ENCODE measurements at places on chromosomes 3 and 15.

DNA sequence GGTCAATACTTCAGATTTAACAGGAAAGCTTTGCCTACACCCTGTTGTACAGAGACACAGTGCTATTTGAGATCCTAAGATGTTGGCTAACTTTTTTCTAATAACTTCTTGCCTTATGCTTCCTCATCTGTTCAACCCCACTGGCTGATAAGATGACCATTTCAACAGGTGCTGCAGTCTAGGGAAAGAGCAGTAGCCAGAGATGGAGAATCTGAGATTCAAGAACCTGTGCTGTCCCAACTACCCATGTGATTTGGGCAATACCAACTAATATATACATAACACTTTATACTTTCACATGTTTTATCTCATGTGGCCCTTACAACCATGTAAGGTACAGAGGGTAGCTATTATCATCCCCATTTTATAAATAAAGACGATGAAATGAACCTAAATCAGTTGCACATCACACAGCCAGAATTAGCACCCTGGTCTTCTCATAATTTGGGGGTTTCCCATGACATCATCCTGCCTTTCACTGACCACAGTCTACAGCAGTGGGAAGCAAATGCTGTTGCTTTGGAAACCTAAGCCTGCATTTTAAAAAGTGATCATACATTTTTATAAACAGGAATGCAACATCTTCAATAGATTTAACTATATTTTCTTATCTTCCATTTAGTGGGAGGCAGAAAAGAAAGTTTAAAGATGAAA is 9.7 kb downstream of the TTC23 start:
- no peak for DNase-seq

DNA sequence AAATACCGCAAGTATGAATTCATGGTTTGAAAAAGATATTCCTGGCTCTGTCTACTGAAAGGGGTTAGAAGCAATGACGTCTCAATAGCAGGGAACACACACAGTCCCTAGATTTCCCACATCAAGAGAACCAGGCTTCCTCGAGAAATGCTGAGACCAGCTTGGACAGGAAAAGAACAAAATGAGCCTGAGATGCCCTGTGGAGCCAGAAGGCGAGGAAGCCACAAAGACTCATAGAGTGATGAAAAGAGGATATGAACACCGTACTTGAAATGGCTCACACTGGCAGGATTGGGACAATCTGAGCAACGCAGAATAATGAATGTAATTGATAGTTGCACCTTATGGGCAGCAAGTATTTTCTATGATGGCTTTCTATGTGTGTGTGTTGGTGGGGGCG is 302.4 kb upstream of the ATP10A start:
- no peak for DNase-seq

DNA sequence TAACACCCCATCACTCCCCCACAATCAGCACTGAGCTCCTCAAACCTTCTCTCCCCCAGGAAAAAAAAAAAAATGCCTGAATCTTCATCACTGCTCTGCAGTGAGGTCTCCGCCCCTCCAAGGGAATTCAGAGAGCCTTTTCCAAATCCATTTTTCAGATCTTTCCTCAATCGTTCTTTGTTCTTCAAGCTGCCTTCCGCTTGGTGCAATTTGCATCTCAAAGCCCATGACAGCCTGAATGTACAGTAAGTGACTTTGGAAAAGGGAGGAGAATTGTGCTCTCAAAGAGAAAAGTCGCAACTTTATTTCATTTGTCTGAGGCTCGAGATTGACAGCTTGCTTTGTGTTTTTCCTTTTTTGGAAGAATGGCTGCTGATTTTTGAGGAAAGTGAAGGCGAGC is 75.0 kb downstream of the CORO2B start:
- DNase-seq = no peak

GRCh38 chr3:27322634-27323033 is 46.5 kb downstream of the NEK10 start:
- DNase-seq = no peak

- DNase-seq = peak; percentile 25
These were observed 1.4 kb upstream of the SACM1L start for GRCh38 chr3:45687828-45688193.

DNA sequence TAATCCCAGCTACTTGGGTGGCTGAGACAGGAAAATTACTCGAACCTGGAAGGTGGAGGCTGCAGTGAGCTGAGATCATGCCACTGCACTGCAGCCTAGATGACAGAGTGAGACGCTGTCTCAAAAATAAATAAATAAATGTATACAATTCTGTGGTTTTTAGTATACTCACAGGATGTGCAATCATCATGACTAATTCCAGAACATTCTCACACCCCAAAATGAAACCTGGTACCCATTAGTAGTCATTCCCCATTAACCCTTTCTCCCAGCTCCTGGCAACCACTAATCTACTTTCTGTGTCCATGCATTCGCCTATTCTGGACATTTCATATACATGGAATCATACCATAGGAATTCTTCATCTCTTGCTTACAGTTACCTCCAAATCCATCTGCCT is 44.5 kb downstream of the LRRFIP2 start:
- no peak for DNase-seq

GRCh38 chr15:66827698-66828055 is 125.6 kb downstream of the SMAD6 start:
- DNase-seq = no peak

GRCh38 chr3:72344647-72345046 is 503.6 kb downstream of the SHQ1 start:
- no peak for DNase-seq

- no peak for DNase-seq
These were observed 51.5 kb upstream of the NMNAT3 start for GRCh38 chr3:139729300-139729699.

DNA sequence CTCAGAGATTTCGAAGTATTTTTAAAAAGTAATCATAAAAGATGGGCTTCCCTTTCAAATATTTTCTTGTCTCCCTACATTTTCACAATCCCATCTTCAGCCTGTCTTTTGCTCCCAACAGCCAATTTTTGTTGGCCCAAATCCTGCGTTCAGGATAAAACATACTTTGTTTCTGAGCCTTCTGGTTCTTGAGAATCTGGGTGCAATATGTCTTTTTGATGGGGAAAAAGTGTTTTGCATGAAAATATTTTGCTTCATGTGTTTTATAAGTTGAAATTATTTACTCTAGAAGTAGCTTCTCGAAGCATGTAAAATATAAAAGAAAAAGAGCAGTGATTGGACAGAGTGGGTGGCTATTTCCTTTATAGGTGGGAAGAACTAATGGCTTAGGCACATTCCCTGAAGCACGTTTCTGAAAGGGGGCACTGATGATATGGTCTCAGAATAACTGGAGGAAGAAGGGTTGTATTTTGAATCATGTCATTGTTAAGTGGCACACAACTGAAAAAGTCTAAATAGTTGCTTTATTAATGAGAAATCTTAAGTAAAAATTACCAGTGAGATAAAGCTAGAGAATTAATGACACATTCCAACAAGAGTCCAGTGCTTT is 3.9 kb downstream of the UNC13C start:
- no peak for DNase-seq

GRCh38 chr15:22951381-22952280 is 28.5 kb downstream of the CYFIP1 start:
- DNase-seq = no peak

- no peak for DNase-seq
These were observed 269.8 kb downstream of the MBNL1 start for GRCh38 chr3:152538518-152538917.

GRCh38 chr3:105700575-105700974 is 168.2 kb downstream of the CBLB start:
- DNase-seq = no peak

DNA sequence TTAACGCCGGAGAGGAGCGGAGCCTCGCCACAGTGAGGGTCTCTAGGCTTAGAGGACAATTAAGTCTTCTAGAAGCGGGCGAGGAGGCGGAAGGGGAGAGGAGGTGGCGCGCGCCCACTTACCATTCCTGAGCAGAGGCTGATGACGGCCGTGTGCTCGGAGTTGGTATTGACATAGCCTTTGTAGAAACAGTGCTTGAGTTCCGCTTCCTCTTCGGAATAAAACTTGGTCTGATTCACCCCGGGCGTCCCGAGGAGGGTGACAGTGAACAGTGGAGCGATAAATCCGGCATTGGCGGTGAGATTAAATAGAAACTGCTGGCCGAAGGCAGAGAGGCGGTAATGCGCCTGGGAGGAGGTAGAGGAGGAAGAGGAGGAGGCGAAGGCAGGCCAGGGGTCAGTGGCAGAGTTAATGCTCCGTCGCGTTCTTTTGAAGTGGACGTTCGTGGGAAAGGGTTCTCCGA is 1.3 kb downstream of the ADAMTS9 start:
- DNase-seq = peak; percentile 54

DNA sequence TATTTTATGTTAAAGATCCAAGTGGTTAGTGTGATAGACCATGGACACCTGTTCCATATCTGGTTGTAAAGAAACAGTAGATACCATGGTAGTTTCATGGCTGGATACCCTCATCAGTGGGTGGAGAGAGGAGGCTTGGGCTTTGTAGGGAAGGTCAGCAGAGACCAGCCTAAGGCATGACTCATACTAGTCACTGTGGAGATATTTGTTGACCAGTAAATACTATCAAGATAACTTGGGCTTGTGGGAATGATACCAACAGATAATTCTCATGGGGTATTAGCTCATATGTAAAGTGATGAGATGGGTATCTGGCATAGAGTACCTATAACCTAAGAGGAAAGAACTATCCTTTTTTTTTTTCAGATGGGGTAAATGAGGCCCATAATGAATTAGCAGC is 354.5 kb downstream of the CACNA2D3 start:
- no peak for DNase-seq

GRCh38 chr15:39786447-39787056 is 3.9 kb upstream of the FSIP1 start:
- peak; percentile 69 for DNase-seq

DNA sequence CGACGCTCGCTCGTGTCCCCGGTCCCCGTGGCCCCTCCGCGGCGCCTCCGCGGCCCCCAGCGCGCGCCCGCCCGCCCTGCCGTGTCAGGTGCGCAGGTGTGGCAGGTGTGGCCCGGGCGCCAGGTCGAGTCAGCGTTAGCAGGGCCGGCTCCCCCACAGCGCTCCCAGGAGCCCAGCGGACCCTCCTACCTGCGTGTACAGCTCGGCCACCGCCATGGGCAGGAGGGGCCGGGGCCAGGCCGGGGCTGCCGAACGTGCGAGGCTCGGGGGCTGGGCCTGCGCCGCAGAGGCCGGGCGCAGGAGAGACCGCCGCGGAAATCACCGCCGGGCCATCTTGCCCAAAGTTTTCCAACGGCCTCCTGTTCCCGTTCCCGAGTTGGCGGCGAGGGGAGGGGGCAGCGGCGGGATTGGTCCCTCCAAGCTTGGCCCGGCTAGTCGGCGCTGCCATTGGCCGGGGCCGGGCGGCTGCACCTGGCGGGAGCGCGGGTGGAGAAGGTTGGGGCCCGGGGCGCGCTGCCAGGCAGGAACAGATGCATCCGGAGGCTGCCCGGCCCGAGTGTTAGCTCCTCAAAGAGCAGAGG is at the start of gene MYO5C:
Gene MYO5C (minus strand): TSS at position 384 of the 581 bp plus-strand sequence. CDS start 168 bp downstream, at position 216.
- DNase-seq = peak; percentile 90

DNA sequence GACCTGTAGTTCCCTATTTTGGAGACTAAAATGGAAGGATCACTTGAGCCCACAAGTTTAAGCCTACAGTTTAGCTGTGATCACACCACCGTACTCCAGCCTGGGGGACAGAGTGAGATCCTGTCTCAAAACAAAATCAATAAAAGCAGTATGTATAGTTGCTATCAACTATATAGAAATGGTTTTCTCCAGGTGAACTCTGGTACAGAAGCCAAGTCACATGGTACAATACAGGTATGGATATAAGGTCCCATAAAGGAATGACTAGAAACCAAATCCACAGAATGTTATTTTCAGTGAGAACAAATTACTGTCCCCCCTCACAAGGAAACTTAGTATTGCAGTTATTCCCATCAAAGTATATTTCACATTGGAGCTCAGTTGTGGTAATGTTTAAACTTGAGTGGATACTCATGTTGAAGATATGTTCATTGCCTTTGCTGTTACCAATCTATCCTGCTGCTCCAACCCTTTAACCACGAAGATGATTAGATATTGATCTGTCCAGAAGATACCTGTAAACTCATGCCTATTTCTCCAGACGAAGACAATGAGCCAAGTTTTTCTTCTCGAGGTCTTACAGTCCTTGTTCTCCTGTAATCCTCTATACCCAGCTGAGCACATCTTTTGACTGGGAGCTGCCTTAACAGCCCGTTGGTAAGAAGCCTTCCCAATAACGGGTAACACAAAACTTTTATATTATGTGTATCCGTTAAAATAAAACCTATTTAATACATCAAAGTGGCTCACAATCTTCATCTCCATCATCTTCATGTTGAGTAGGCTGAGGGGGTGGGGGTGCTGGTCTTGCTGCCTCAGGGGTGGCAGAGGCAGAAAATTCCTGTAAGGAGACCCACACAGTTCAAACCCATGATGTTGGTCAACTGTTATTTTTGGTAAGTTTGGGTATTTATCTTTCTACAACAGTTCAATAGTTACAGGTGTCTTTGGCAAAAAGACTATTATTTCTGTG is 24.6 kb downstream of the TRA2B start:
- peak; percentile 31 for DNase-seq

DNA sequence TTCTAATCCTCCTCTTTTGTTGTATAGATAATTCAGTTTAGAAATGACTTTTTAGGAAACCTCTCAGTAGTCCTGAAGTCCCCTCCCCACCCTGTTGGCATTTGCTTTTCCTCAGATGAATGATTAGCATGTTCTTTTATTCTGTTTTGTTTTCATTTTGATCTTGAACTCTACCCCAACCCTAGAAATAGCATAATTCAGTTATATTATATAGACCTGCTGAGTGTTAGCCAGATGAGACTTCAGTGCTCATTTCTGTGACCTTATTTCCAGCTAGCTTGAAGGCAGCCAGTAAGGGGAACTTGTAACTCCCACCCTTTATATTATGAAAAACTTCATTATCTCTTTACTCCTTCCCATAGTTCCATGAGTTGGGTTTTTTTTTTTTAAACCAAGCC is 41.2 kb downstream of the SNRK start:
- no peak for DNase-seq

DNA sequence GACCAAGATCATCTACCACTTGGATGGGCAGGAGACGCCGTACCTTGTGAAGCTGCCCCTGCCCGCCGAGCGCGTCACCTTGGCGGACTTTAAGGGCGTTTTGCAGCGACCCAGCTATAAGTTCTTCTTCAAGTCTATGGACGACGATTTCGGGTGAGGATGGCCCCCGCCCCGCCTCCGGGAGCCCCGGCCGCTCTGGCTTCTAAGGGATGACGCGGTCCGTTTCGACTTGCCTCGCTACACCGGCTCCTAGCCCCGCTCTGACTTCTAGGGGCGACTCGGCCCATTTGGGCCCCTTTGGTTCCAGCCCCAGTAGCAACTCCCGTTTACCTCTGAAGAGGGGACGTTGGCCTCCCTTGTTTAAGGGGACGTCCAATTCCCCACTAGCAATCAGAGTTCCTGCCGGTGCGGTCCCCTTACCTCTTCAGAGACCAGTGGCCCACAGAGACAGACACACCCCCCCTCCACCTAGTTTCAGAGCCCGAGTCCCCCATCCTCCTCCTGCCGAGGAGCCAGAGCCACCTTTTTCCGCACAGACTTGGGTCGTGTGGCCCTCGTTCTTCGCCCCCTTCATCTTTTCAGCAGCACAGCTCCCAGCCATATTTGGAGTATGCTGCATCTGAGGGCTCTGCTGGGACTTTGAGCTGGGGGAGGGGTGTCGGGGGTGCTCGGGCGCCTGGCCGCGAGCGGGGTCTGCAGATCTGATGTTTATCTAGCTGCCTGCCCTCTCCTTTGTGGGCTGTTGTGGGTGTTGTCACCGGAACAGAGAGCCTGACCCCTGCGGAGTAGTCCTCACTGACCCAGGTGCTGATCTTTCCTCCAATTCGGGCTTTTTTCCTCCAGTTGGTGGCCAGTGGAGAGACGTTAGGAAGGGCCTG is 706 bp downstream of the DVL3 start:
- DNase-seq = peak; percentile 71

Measured in DMS53 (cell line).